Stimulated activated CD8-positive, alpha-beta memory T cell treated with anti-CD3 and anti-CD28 coated beads, Interleukin-2, amount 100 ng/mL, for 1 hour (primary cell): ENCODE measurements at places on chromosomes 7 and 10.

- DNase-seq, result no peak
These were observed 17.9 kb downstream of the CLRN3 start for GRCh38 chr10:127874671-127875448.

- DNase-seq, result no peak
These were observed 15.7 kb downstream of the PPP1R3C start for GRCh38 chr10:91617072-91617609.

DNA sequence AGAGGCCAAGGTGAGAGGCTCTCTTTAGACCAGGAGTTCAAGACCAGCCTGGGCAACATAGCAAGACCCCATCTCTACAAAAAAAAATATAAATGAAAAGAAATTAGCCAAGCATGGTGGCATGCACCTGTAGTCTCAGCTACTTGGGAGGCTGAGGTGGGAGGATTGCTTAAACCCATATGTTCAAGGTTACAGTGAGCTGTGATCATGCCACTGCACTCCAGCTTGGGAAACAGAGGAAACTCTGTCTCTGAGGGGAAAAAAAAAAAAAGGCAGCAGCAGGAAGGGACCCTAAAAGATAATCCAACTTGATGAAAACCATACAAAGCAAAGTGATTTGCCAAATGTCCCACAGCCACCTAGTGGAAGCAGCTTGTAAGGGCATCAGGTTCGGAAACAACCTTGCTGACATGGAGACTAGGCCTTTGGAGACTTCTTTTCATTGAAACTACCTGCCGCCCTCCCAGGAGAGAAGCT, 15.6 kb upstream of the PBLD start:
- no peak for DNase-seq

GRCh38 chr10:121454781-121455180, 143.5 kb downstream of the FGFR2 start:
- DNase-seq, result no peak

- no peak for DNase-seq
These were observed 14.4 kb upstream of the COL1A2 start for GRCh38 chr7:94380264-94380663.

GRCh38 chr10:51377932-51378599, 303.8 kb downstream of the PRKG1 start:
- no peak for DNase-seq
